Stimulated activated CD4-positive, alpha-beta T cell treated with anti-CD3 and anti-CD28 coated beads, Interleukin-4, amount 100 ng/mL, for 48 hours (primary cell): ENCODE measurements at places on chromosomes 12 and 14.

GRCh38 chr12:114320968-114321367 lies 85.0 kb downstream of the TBX5 start:
- DNase-seq = no peak

- DNase-seq = no peak
Measured at GRCh38 chr14:97777622-97778355, 980.6 kb downstream of the VRK1 start.

DNA sequence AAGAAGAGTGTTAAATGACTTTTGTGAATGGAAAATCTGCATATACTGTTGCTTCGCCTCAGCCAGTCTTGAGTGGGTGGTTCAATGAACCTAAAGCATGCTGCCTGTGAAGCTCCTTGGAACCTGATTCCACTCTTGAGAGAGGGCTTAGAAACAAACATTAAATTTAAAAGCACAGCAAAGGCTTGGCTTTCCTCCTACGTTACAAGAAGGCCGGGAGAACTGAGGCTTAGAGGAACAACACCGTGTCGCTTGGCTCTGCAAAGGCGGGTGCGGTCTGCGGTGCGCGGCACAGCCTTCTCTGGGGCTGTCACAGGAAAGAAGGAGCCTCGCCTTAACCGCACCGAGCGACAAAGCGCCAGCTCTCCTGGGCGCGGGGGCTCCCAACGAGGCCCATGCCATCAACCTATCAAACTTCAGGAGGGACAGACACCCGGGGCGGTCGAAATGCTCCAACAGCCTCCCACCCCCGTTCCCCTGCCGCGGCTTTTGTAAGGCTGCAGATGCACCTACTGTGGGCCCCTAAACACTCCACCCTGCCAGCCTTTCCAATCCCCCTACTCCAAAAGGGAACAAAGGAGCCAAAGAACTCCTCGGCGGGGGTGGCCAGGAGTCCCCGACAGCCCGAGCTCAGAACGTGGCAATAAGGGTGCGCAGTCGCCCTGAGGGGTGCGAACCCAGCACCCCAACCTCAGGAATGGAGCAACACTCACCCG lies 729 bp downstream of the OSBPL8 start:
- DNase-seq = peak; percentile 62

DNA sequence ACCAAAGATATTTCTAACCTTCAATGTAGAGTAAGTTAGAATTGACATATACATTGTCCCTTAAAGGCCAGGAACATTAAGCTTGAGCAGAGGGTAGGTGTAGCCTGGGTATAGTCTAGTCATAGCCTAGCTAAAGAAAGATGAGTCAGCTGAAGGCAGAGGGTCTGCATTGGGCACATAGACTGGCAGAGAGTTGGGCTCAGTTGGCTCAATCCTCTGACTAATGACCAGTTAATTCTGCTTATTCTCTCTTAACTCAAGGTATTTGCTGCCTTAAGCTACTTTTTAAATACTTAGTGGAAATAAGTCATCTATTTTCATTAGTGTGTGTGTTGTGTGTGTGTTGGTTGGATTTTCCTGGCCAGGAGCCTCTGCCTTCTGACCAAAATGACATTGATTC lies 467.1 kb downstream of the RAD51B start:
- no peak for DNase-seq

DNA sequence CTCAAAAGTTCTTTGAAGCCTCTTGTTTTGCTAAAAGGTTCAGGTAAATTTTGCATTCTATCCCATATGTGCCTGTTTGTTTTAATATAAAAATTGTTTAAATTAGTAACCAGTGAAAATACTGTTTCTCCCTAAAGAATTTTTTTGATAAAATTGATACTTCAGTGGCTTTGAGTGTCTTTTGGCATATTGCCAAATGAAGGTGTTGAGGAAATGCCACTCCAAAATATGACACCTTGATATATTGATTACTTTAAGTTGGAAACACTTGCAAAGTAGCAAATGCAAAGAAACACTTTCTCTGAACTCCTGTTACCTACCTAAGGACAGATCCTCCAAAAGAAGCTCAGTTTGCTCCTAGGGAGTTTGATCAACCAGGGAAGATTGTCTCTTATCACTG lies 8.4 kb downstream of the STYX start:
- DNase-seq = no peak

DNA sequence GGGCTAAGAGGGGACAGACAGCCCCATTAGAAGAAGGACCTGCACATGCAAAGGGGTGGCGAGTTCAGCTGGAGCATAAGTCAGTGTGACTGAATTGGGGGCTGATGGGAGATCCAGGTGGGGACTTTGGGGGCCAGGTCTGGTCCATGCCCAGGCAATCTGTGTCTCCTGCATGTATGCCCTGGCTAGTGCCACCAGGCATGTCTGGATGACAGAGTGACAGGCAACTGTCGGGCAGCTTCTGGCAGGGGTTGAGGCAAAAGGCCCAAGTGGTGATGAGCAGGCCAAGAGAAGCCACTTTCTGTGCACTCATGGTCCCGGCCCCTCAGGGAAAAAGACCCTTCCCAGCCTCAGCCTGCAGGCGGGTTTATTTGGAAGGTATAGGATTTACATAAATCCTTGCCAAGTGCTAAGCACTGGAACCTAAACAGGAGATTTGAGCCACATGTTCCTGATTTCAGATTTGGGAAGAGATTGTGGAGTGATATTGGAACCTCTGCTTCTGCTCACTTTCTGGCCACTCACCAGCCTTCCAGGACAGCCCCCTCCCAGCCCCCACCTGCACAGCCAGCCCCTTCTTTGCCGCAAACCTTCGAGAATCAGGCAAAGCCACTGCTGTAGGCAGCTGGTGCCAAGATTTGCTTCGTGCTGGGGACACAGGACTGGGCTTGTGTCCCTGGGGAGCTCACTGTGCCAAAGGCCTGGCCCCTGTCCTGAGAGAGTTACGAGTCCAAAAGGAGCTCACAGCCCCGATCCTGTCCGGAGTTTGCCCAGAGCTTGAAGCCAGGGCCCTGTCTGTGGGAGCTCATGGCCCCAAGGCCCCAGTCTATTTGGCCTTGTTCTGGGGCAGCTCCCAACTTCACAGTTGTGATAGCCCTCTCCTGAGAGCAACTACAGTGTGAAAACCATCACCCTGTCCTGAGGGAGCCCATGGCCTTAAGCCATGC lies 232.5 kb upstream of the RTL1 start:
- no peak for DNase-seq

DNA sequence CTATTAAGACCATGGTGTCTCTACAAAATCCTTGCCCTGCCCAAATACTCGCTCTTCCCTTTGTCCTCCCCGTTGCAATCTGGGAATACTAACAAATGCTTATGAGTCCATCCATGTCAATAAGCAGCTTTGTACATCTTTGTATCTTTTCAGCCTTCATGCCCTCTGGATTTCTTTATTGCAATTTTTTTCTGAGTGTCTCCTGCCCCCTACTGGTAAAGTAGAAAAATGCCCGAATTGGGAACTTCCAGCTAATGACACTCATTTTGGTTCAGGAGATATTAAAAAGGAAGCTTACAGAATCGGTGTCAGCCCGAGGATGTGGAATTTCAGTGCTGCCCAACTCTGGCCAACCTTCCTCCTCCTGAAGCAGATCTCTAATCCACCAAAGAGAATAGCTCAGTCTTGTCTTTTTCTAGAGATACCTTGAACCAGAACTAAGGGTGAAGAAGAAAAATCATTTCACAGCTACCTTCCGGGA lies 46.0 kb downstream of the SH2B3 start:
- no peak for DNase-seq

- DNase-seq = peak; percentile 57
Measured at GRCh38 chr14:76955575-76956315, 72.8 kb downstream of the IRF2BPL start.

DNA sequence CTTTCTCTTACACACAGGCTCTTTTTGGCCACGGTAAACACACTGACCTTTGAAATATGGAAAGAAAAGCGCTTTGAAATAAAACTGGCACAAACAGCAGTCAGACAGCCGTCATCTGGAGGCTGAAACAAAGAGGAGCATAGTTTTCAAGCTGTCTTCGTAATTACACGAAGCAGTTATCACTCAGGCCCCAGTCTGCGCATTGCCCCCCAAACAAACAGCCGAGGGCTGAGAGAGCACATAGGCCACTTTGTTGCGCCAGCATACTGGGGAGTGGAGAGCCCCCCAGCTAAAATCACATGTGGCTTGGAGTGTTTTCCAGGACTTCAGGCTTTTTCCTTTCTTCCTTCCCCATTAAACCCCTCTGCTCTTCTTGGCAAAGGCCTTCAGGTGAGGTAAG lies 142.9 kb upstream of the BTG1 start:
- DNase-seq = no peak

DNA sequence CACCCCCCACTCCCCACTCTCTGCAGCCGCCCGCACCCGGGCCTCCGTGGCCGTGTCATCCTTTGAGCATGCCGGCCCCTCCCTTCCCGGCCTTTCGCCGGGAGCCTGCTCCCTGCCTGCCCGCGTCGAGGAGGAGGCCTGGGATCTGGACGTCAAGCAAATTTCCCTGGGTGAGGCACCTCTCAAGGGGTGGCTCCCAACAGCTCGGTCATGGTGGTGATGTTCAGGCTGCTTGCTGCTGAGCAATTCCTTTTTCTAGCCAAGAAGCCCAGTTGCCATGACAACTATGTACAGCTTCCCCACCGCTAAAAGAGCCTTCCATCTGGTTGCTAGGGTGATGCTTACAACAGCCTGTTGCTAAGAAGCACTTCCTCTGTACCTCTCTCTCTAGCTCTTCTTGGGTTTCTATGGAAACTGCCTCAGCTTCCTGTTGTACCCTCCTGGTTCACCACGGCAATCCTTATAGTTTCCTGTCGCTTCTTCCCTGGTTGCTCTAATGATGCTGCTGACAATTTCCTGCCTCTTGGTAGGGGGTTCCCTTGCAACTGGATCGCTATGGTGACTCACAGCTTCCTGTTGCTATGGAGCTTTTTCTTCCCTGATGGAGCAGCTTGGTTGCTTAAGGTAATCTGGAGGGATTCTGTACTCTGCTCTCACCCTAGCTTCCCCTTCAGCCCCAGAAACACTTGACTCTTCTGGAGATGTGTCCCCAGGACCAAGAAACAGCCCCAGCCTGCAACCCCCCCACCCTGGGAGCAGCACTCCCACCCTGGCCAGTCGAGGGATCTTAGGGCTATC lies 11.0 kb downstream of the ZNF219 start:
- no peak for DNase-seq

- no peak for DNase-seq
Measured at GRCh38 chr14:35247777-35248475, 44.3 kb upstream of the PSMA6 start.

GRCh38 chr12:85872497-85873091 lies 1.5 kb upstream of the NTS start:
- no peak for DNase-seq

GRCh38 chr12:27337376-27337775 lies 4.7 kb downstream of the BMAL2 start:
- DNase-seq = no peak

- DNase-seq = no peak
Measured at GRCh38 chr14:105711841-105712460, 185.6 kb downstream of the TMEM121 start.

DNA sequence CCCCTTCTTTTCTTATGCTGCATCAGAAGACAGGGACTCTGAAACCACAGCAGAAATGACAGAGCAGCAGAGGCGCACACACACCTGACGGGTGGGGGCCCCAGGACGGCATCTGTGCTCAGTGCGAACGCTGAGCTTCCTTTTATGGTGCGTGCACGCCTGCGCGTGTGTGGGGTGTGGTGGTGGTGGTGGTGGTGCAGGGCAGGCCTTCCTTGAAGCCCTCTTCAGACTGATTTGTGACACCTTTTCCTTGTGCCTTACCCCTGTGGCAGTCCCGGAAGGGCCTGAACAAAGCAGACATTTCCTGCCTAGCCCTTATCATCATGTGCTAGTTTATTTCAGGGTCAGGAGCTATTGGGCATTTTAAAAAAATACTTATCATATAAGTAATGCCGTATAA lies 75.7 kb downstream of the TSPAN9 start:
- DNase-seq = no peak

DNA sequence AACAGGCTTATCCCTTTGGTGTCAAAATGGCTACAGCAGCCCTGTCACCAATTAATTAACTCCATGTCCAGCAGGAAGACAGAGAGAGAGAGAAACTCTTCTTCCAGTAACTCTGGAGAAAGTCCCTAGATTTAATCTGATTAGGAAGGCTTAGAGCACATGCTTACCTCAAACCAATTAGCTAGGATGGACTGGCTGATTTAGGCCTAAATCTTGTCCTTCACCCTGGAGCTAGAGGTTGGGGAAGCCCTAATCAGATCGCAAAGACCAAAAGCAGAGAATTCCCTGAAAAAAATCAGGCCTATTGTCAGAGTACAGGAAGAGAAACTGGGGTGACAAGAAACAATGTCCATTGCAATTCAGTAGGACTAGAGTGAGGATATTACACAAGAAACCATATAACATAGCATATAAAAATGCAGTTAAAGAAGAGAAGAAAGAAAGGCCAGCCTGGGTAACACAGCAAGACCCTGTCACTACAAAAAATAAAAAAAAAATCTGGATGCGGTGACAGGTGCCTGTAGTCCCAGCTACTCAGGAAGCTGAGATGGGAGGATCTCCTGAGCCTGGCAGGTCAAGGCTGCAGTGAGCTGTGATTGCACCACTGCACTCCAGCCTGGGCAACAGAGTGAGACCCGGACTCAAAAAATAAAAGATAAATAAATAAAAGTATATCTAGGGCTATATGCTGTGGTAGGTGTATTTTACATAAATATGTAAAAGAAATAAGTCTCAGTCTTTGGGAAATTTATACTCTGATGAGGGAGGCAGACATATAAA lies 34.9 kb upstream of the TUBA1A start:
- DNase-seq = no peak

DNA sequence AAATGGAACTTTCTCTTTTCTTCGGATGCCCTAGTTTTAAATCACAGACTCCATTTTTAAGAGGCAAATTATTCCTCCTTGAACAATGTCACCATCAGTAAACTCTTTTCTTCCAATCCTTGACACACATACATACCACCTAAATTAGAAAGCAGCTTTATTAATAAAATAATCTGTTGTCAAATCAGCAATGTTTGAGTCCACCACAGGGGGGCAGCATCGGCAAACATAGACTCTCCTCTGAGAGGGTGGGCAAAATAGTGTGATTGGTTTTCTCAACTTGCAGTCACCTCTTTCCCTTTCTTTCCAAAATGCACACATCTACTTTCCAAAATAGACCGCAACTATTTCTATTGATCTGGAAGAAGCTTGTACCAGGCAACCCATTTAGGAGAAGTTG lies 438.4 kb upstream of the OR4E1 start:
- peak; percentile 29 for DNase-seq

DNA sequence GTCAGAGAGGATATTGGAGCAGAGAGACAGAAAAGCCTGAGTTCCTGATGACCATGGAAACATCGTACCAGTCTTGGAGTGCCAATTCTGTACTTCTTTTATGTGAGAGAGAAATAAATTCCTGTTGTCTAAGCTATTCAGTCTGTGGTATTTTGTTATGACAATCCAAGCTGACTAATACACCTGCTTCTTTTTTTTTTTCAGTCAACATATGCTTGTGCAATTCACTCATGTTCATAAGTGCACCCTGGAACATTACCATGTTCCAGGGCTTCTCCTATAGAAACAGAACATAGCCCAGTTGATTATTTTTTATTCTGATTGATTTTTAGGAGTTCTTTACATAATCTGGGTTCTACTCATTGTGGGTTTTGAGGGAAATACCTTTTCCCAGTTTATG lies 1.7 kb upstream of the CHPT1 start:
- no peak for DNase-seq

- DNase-seq = peak; percentile 56
Measured at GRCh38 chr12:100199347-100200149, 1.1 kb upstream of the ACTR6 start.

GRCh38 chr14:73258845-73259611 lies 21.7 kb downstream of the PAPLN start:
- DNase-seq = no peak

- DNase-seq = no peak
Measured at GRCh38 chr12:121986489-121987245, 35.0 kb upstream of the BCL7A start.
